ENCODE measurements at places on chromosomes 6 and 20.
A peak's percentile ranks its signal among the peaks of the same experiment; 100 is the strongest.

DNA sequence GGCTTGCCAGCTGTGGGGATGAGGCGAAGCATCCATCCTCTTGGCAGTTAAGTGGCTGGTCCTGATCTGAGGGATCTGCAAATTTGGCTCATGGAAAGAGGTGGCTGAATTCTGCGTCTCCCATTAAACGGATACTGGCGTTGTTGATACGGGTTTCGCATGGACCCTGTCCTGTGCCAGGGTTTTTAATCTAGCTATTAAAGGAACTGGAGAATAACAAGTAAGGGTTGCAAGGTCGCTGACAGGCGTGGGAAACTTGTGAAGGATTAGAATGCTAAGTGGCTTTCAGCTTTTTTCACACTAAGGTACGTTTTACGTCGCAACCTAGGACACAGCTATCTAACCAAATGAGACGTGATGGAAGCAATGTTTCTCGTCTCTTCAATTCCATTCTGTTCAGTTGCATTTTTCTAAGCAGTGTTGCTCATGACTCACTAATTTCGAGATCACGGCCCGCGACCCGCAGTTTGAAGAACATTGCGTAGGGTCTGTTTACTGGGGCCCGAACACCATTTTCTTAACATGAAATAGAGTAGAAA, 852 bp downstream of the GMNN start:
- no peak for DNase-seq

GRCh38 chr6:10633216-10633615, 61.2 kb downstream of the C6orf52 start:
- no peak for DNase-seq

- DNase-seq = no peak
These were observed 306.4 kb upstream of the RNF217 start for GRCh38 chr6:124655866-124656265.

DNA sequence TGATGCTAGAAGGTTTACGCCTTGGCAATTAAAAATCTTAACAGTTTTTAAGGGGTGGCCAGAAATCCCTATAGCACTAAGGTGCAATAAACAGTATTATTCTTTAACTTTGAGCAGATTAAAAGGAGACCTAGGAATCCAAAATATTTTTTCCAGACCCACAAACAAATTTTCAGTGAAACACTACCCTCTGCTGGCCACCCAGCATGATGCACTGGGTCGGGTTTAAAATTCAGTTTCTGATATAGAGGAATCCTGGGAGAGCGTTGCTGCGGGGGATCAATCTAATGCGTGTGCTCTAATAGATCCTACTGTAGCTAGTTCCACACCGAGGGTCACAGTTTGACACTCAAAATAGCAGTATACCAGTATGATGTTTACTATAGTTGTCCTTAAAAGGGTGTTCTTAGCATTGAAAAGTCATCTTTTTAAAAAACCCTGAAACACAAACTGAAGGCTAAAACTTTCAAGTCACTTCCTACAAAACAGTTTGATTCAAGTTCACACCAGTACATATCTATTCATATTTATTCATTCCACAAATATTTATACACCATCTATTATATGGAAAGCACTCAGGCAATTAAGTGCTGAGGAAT, 10.2 kb downstream of the UBE3D start:
- DNase-seq = no peak

- no peak for DNase-seq
These were observed 8.5 kb upstream of the MCM3 start for GRCh38 chr6:52293067-52293466.

DNA sequence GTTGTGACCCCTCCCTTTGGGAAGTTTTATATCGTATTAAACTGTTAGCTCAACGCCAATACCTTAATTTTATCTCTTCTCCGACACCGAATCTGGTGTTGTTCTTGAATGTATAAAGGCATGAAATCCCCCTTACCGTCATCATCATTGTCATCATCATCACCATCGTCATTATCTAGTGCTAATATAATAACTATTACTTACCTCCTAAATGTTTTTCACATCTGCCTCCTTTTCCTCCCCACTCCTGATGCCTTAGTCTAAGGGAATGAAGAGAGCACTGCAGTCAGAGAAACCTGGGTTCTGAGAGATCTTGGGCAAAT, 677 bp upstream of the ZBTB24 start:
- no peak for DNase-seq

DNA sequence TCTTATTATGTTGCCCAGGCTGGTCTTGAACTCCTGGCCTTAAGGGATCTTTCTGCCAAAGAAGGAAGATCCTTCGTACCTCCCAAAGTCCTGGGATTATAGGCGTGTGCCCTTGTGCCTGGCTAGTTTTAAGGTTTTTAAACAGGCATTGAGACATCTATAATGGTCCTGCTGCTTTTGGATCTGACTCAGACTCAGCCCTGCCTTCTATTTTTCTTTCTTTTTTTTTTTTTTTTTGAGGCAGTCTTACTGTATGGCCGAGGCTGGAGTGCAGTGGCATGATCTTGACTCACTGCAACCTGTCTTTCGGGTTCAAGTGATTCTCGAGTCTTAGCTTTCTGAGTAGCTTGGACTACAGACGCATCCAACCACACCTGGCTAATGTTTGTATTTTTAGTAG, 73.7 kb downstream of the PHF20 start:
- no peak for DNase-seq

- DNase-seq = no peak
These were observed 64.2 kb downstream of the LMBRD1 start for GRCh38 chr6:69732640-69733039.

DNA sequence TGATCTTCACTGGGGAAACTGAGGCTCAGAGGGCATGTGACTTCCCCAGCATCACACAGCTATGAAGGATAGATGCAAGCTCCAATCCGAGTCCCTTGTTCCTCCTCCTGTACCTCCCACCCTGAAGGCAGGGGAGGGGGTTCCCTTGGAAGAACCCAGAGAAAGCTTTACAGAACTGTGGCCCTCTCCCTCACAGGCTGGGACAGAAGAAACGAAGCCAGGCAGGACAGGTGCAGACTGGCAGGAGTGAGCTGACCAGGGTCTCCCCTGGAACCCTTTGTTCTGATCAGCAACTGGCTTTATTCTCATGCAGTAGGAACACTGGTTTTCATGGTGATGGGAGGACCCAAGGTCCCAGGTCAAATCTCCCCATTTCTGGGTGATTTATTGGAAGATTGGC, 90.2 kb downstream of the TMEM242 start:
- no peak for DNase-seq

- no peak for DNase-seq
These were observed 35.9 kb downstream of the PCSK2 start for GRCh38 chr20:17262786-17263185.

- DNase-seq = no peak
These were observed 14.8 kb upstream of the TMEM244 start for GRCh38 chr6:129875610-129876520.

GRCh38 chr20:38387953-38388352, 41.7 kb downstream of the LBP start:
- no peak for DNase-seq

DNA sequence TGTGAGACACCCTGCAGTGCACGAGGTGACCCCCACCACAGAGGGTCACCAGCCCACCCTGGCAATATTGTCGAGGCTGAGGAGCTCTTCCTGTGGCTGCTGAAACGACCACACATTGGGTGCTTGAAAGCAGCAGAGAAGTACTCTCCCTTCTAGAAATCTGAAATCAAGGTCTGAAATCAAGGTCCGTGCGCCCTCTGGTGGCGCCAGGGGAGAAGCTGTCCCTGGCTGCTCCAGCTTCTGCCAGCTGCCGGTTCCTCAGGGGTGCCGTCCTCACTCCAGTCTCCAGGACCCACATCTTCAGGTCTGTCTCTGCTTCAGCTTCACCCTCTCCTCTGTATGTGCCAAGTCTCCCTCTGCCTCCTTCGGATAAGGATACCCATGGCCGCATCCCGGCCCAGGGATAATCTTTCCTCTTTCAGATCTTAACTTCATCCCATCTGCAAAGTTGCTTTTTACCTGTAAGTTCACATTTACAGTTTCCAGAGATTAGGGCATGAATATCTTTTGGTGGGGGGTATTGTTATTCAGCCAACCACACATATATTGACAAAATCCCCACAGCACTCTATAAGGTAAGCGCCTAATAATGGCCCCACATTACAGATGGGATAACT, 108.3 kb upstream of the PHACTR3 start:
- DNase-seq = peak; percentile 26

- no peak for DNase-seq
These were observed 81.2 kb upstream of the CCN6 start for GRCh38 chr6:111972745-111973117.

- DNase-seq = no peak
These were observed 311.7 kb downstream of the HIVEP2 start for GRCh38 chr6:142633317-142633716.

- DNase-seq = no peak
These were observed 121.6 kb downstream of the ARMC2 start for GRCh38 chr6:108969776-108970175.

DNA sequence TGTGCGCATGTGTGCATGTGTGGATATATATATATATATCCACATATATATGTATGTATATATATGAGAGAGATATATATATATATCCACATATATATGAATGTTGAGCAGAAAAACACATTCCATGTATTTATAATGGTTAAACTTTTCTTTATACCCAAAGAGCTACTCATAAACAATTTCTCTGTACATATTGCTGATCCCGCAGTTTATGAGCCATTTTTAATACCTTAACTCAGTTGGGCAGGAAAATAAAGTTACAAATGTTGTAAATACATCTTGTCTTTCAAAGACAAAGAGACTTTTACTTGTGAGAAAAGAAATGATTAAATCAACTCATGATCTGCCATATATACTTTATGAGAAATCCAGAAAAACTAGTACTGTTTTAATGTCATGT, 18.1 kb upstream of the EPHA7 start:
- no peak for DNase-seq

GRCh38 chr20:47718398-47718797, 66.9 kb downstream of the SULF2 start:
- DNase-seq = no peak

- no peak for DNase-seq
These were observed 66.9 kb downstream of the BCKDHB start for GRCh38 chr6:80173411-80173810.

GRCh38 chr6:144710207-144710606, 425.1 kb downstream of the UTRN start:
- no peak for DNase-seq

DNA sequence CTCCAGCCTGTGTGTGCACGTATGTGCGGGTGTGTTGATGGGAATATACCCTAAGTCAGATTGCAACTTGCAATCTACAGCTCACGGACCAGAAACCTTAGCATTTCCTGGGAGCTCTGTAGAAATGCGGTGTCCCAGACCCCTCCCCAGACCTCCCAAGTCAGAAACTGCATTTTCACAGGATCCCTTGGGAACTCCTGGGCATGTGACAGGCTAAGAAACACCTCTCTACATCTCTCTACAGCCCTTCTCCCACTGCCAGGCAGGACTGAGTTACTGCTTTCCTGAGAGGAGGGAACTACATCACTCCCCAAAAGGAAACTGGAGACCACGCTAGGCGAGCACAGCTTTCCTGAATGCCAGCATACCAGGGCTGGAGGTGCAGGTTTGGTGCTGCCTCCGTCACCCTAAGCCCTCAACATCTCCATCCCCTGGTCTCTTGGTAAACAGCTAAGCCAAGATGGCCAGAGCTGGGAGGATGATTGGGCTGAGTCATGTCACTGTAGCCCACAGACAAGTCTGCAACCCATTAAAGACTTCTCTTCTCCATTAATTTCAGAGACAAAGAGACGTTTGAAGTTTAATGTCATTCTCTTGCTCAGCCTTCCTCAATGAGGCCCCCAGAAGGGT, 194.4 kb downstream of the BMP7 start:
- no peak for DNase-seq

GRCh38 chr20:39263076-39263475, 300.9 kb downstream of the DHX35 start:
- no peak for DNase-seq

- DNase-seq = no peak
These were observed 31.1 kb downstream of the TFAP2B start for GRCh38 chr6:50849796-50850180.

DNA sequence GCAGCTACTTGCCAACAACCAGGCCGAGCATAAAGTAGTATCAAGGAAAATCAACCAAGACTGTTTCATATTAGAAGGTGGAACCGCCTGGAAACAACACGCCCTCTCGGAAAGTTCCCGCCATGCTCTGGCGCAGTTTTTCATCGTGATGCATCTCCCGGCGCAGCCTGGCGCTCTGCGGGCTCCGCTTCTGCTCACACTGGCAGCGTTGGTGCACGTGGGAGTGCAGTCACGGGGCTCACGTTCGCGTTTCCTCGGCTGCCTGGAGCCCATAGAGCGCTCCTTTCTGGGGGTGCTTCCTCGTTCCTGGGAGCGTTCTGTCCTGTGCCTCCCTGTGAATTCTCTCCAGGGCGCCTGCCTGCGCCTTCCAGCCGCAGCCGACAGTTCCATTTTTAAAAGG, 227.3 kb downstream of the TBXT start:
- no peak for DNase-seq

DNA sequence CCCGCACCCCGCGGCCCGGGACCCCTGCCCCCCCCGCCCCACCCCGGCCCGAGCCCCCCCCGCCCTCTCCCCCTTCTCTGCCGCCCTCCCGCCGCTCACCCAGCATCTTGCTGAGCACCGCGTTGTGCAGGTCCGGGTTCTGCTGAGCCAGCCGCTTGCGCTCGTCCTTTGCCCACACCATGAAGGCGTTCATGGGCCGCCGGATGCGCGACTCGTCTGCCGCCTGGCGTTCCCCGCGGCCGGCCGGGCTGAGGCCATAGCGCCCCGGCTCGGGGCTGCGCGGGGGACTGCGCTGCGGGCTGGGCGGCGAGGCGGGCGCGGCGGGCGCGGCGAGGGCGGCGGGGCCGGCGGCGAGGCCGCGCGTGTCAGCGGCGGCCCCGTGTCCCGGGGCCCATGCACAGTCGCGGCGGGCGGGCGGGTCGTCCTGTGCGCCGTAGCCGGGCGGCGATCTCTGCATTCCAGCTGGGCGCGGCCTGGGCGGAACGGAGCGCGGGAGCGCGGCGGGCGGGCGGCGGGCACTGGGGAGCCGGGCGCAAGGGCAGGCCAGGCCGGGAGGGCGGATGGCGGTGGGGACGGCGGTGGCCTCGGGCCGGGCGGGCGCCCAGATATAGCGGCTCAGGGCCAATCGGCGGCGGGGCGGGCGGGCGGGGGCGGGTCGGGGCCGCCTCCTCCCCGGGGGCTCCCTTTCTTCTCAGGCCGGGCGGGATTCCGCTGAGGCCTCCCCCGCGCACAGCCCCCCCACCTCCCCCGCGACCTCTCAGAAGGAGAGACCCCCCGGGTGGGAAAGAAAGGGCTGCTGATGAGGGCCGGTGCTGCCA, at the start of gene SOX18:
Gene SOX18 (minus strand): TSS at position 580 of the 818 bp plus-strand sequence. CDS start 123 bp downstream, at position 457.
- DNase-seq = no peak

GRCh38 chr6:53441035-53441493, 92.3 kb upstream of the ELOVL5 start:
- DNase-seq = no peak

- DNase-seq = no peak
These were observed at the start of gene HLA-DOB for GRCh38 chr6:32816746-32817204. TSS of gene HLA-DOB (minus strand) at chr6:32817002. CDS start at chr6:32816951, 51 bp downstream.

- DNase-seq = no peak
These were observed 44.8 kb upstream of the FBXL4 start for GRCh38 chr6:98992535-98992934.

- no peak for DNase-seq
These were observed 413.9 kb upstream of the JARID2 start for GRCh38 chr6:14831937-14832336.

GRCh38 chr20:53050338-53050737, 78.2 kb downstream of the TSHZ2 start:
- DNase-seq = no peak

Measured in activated CD8-positive, alpha-beta memory T cell treated with anti-CD3 and anti-CD28 coated beads for 4 hours (primary cell).